A549 treated with CpdA at 1 μM for 4 hours (cell line): ENCODE measurements at places on chromosomes 2 and 18. TPM values are rescaled to one million over a fixed set of nuclear protein-coding genes. Genes with fewer than 3 reads are reported as not detected.

Gene FAM124B
- total RNA-seq, result not detected in 5 replicates

Gene SCYGR4
- total RNA-seq, result 0.09 TPM in 1 of 5 replicates, not detected in the others

Gene TUBA3D
- not detected in 5 replicates for total RNA-seq

Gene FSHR
- not detected in 5 replicates for total RNA-seq
